Central memory CD4-positive, alpha-beta T cell (primary cell): ENCODE measurements at places on chromosomes 1 and 21.

DNA sequence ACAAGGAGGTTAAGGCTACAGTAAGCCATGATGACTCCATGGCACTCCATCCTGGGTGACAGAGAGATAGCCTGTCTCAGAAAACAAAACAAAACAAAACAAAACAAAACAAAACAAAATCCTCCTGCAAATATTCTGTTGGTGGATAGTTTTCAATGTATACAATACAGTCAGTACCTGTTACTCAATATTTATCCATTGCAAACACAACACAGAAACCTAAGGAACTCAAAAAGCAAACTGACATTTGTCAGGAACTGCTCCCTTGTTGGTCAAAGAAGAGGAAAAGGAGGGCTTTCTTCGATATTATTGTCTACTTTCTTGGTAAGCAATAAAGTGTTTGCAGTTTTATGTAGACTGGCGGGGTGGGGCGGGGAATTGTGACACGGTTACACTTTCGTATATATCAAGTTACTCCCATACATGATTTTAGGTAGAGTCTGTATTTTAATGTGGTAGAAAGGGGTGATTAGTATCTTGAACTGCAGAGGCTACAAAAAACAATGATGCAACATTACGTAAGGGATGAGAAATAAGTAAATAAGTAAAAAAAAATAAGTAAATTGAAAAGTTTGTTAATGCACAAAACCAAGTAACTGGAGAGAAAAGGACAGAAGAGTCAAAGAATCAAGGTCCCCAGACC lies 31.8 kb downstream of the APP start:
- no peak for DNase-seq

- no peak for DNase-seq
Observed at GRCh38 chr21:32807717-32808380, 36.3 kb upstream of the PAXBP1 start.

DNA sequence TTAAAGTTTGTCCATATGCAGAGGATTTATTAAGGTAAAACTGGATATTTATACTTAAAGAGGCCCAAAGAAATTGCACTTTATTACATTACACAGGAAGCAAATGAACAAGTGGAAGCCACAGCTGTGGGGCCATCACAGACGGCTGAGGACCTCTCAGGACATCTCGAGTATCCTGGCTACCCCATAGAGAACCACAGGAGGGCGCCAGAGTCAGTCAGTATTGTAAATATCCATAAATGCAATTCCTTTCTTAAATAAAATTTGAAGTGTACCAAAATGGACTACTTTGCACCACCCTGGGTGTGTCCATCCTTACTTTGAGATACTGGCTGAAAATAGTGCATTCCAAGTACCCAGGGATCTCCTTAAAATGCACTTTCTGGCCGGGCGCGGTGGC lies 257.2 kb downstream of the MRPL39 start:
- DNase-seq: no peak

GRCh38 chr1:183103147-183103546 lies 79.9 kb downstream of the LAMC1 start:
- DNase-seq: no peak

DNA sequence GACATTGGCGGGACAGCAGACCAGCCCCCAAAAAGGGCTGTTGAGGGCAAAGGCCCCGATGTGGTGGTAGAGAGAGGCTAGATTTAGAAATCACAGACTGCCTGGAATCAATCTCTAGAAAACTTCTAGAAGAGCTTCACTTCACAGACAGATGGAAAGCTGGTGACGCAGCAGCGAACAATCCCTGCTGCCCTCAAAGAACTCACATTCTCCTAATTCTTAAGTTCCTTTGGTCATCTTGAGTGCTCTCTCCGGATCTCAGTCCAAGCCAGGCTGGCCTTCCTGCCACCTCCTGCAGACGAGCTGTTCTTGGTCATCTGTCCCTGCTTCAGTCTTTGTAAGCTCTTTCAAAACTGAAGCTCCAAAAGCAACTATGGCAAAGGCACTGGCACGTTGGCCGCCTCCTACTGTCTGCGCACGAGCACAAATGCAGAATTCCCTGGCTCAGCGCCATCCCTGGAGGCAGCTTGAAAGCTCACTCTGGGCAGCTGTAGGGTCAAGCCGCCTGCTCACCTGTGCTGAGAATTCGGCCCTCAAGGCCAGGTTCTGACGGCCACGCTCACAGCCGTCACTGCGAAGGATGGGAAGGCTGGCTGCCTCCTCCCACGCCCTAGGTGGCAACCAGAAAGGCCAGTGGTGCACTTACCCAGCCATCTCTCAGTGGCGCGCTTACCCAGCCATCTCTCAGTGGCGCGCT lies 110.6 kb downstream of the NPHP4 start:
- DNase-seq: no peak

- no peak for DNase-seq
Observed at GRCh38 chr1:162549001-162549400, 12.5 kb upstream of the UAP1 start.

DNA sequence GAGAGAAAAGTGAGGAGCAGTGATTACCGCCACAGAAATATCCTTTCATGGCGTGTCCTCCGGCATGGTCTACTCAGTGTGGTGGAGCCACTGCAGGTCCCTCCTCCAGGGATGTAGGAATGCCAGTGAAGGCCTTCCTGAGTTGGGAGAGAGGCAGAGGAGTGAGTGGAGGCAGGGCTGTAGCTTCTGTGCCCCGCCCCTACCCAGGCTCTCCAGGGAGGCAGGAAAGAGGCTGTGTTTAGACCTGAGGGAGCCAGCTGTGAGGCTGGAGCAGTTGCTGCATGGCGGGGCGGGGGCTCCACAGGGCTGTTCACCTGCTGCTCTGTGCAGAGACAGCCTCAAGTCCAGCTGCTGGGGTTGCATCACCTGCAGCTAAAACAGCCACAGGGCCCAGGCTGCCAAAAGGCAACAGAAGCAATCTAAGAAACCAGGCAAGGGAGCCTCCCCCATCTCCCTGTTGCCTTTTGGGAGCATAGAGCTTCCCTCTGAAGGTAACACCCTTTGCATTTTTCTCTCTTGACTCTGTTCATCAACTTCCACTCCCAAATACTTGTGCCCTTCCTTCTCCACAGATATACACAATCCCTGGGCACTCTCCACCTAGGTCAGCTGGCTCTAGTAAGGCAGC lies 801 bp upstream of the ANXA9 start:
- DNase-seq: no peak
